Central memory CD8-positive, alpha-beta T cell (primary cell): ENCODE measurements at places on chromosomes 2 and 18.

DNA sequence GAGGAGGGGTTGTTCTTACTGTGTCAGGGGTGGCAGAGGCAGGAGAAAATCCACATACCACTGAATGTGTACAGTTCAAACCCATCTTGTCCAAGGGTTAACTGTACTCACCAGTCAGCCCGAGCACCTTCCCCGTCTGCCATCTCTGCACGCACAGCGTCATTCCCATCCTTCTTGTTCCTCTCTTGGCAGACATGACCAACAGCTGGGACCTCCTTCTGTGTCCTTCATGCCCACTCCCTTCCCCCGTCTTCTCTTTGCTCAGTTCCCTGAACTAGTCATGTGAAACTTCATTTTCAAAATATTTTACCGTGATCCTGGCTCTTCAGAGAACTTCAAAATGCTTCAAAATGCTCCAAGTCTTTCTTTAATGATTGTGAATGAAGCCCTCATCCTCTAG, 92.0 kb downstream of the FARSB start:
- H3K36me3 ChIP-seq = peaks cover 3% of the 10 kb centered on the region
- DNase-seq = no peak
- H3K4me3 ChIP-seq = no peak overlapping the region
- no peak overlapping the region for H3K27ac ChIP-seq

GRCh38 chr2:162890690-162891311, 52.2 kb upstream of the KCNH7 start:
- no peak for DNase-seq
- H3K36me3 ChIP-seq = no peaks in the 10 kb centered on the region

GRCh38 chr2:113894156-113894743, 4.4 kb downstream of the ACTR3 start:
- H3K27ac ChIP-seq = no peak overlapping the region
- H3K36me3 ChIP-seq = peaks cover 52% of the 10 kb centered on the region
- peaks cover 73% of the 10 kb centered on the region for H3K4me1 ChIP-seq
- no peak for DNase-seq
- peak overlapping the region; percentile 87 for H3K4me3 ChIP-seq
- no peaks in the 10 kb centered on the region for H3K27me3 ChIP-seq

GRCh38 chr18:49751427-49752094, 61.8 kb downstream of the ACAA2 start:
- peaks cover 29% of the 10 kb centered on the region for H3K4me1 ChIP-seq
- DNase-seq = no peak
- H3K27ac ChIP-seq = no peak overlapping the region
- H3K4me3 ChIP-seq = peak overlapping the region; percentile 53

DNA sequence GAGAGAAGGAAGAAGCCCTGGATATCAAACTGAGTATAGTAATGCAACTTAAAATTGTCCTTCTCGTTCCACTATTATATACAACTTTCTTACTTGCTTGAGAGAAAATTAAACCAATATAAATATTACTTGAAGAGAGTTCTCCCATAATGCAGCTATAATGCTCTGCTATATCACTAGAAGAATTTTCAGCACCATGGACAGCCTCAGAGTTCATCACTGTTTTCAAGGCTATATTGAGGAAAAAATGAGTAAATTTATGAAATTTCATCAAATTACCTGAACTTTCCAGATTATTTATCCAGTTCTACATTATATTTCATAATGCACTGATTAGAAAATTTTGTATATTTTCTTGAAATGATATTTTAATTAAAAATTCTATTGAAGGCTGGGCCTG, 1053.5 kb upstream of the FAM98A start:
- H3K27me3 ChIP-seq = no peaks in the 10 kb centered on the region
- no peaks in the 10 kb centered on the region for H3K36me3 ChIP-seq
- H3K4me3 ChIP-seq = no peak overlapping the region
- no peak for DNase-seq
- no peak overlapping the region for H3K27ac ChIP-seq

GRCh38 chr18:22987547-22988189, 54.5 kb downstream of the RBBP8 start:
- no peaks in the 10 kb centered on the region for H3K27me3 ChIP-seq
- H3K4me3 ChIP-seq = no peak overlapping the region
- H3K4me1 ChIP-seq = no peaks in the 10 kb centered on the region
- peaks cover 2% of the 10 kb centered on the region for H3K36me3 ChIP-seq

DNA sequence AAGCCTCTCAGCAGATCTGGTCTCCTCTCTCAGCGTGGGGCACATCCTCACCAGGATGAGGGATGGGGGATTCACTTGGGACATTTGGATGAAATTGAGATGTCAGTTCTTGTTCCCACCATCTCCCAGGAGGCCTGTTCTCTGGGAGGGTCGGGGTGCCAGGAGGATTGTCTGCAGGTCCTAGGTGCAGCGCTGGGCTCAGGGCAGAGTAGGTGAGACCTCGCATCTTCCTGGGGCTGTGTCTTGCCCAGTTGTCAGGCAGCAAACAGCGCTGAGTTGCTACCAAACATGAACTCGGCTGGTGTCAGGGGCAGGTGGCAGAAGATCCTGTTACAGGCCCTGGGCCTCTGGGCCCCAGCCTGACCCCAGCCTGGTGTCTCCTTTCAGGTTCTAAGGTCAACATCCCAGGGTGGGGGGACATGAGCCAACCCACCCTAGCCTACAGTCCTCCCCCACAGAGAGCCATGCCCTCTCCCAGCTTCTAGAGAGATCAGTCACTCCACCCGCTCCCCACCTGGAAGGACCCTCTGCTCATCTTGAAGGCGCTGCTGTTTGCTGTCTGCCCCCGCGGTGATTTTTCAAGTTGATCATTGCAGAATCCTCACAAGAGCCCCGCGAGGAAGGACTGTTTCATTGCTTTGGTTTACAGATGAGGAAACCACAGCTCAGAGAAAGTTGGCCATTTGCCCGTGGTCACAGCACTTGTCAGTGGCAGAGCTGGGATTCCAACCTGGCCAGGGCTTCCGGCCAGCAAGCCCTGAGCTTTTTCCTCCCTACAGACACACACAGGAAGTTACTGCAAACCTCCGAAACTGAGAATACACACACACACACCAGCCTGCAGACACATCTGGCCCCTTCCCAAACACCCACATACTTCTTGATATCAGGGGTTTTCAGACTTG, 83.9 kb downstream of the STPG4 start:
- H3K27ac ChIP-seq = peak overlapping the region; percentile 90
- peak overlapping the region; percentile 74 for H3K4me3 ChIP-seq
- no peak for DNase-seq
- H3K27me3 ChIP-seq = no peaks in the 10 kb centered on the region

DNA sequence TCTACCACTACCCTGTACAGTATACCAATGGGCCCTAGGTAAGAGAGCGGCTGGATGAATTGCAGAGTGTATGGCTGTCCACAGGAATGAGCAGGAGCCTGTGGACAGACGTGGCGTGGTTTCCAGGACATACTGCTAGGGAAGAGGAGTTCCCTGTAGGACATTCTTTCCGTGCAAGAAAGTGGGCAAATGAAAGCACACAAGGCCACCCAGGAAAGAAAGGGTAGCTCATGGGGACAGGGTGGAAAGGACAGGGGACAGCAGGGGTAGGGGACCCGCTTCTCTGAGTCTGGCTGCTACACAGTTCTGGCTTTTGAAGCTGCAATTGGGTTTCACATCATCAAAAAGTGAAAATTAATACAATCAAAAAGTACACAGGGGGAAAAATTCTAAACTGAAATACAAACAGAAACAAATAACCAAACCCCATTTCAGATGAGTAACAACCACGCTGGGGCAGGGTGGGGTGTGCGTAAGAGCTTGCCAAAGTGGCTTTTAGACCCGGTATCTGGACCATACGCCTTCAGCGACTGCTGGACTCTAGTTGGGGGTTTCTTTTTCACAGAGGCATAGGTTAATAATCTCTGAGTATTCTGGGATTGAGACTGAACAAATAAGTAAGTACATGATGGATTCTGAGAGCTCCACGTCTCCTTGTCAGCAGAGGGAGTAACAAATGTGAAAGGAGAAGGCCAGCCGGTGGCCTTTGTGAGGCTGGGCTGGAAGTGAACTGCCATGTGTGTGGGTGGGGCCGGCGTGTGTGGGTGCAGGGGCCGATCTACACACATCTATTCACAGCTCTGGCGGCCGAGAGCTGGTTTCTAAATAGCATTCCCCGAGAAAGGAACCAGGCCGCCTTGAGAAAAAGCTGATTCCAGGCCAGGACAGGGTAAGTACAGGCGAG, 84.0 kb downstream of the HDAC4 start:
- no peak for DNase-seq
- H3K36me3 ChIP-seq = peaks cover 1% of the 10 kb centered on the region
- H3K4me1 ChIP-seq = peaks cover 42% of the 10 kb centered on the region
- no peaks in the 10 kb centered on the region for H3K27me3 ChIP-seq
- H3K27ac ChIP-seq = peak overlapping the region; percentile 89
- H3K4me3 ChIP-seq = no peak overlapping the region

- H3K27ac ChIP-seq = no peak overlapping the region
- peaks cover 22% of the 10 kb centered on the region for H3K27me3 ChIP-seq
- H3K36me3 ChIP-seq = no peaks in the 10 kb centered on the region
Measured at GRCh38 chr18:3329872-3330271, 67.9 kb downstream of the MYL12B start.

- no peak for DNase-seq
- no peak overlapping the region for H3K27ac ChIP-seq
- H3K4me3 ChIP-seq = no peak overlapping the region
- no peaks in the 10 kb centered on the region for H3K36me3 ChIP-seq
- peaks cover 31% of the 10 kb centered on the region for H3K27me3 ChIP-seq
- H3K4me1 ChIP-seq = no peaks in the 10 kb centered on the region
Measured at GRCh38 chr2:178008636-178009289, 63.8 kb downstream of the PDE11A start.

- no peak for DNase-seq
- peak overlapping the region; percentile 42 for H3K27ac ChIP-seq
- no peak overlapping the region for H3K4me3 ChIP-seq
Measured at GRCh38 chr2:237291138-237291792, 122.7 kb downstream of the COL6A3 start.

GRCh38 chr2:236051806-236052205, 116.4 kb downstream of the GBX2 start:
- no peak overlapping the region for H3K4me3 ChIP-seq
- DNase-seq = no peak
- peaks cover 4% of the 10 kb centered on the region for H3K36me3 ChIP-seq
- no peak overlapping the region for H3K27ac ChIP-seq
- H3K27me3 ChIP-seq = no peaks in the 10 kb centered on the region
- peaks cover 11% of the 10 kb centered on the region for H3K4me1 ChIP-seq

- H3K27me3 ChIP-seq = no peaks in the 10 kb centered on the region
- no peak for DNase-seq
Measured at GRCh38 chr2:239597216-239597615, 196.4 kb upstream of the HDAC4 start.

GRCh38 chr2:176161825-176162626, 4.9 kb downstream of the HOXD3 start:
- DNase-seq = no peak
- peaks cover 100% of the 10 kb centered on the region for H3K27me3 ChIP-seq
- H3K36me3 ChIP-seq = peaks cover 24% of the 10 kb centered on the region

GRCh38 chr2:224956706-224957105, 85.6 kb downstream of the DOCK10 start:
- peaks cover 8% of the 10 kb centered on the region for H3K36me3 ChIP-seq
- DNase-seq = no peak

DNA sequence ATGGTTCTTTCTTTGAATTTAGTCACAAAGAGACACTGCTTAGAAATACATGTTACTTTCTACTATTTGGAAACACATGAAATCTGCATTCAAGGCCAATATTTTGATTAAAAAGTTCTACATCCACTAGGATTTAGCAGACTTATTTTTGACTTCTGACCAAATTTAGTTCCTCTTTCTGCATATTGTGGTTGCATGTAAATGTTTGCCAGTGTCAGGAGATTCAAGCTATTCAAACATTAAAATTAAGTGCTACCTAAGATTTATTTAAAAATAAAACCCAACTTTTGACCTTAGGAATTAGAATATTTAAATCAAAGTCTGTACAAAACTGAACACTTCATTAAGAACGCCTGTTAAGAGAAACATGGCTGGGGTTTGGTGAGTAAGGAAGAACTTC, 891.1 kb downstream of the CPS1 start:
- no peak for DNase-seq
- no peak overlapping the region for H3K4me3 ChIP-seq
- no peaks in the 10 kb centered on the region for H3K36me3 ChIP-seq
- H3K27ac ChIP-seq = no peak overlapping the region

DNA sequence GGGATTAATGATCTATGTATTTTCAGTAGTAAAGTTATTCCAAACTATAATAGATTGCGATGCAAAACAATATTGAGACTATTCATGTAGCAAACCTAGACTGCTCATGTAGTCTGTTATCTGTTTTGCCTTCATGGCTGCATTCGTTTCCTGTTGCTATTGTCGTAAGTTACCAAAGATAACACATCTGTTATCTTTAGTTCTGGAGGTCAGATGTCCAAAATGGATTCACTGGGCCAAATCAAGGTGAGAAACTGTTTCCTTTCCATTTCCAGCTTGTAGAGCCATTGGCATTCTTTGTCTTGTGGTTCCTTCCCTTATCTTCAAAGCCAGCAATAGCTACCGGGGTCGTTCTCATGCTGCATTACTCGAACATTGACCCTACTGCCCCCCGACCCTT, 20.9 kb downstream of the ITGAV start:
- DNase-seq = no peak
- H3K27ac ChIP-seq = no peak overlapping the region
- no peaks in the 10 kb centered on the region for H3K27me3 ChIP-seq
- H3K4me3 ChIP-seq = no peak overlapping the region

- no peak overlapping the region for H3K4me3 ChIP-seq
- H3K4me1 ChIP-seq = no peaks in the 10 kb centered on the region
- no peaks in the 10 kb centered on the region for H3K36me3 ChIP-seq
- no peak overlapping the region for H3K27ac ChIP-seq
- DNase-seq = no peak
Measured at GRCh38 chr18:43596105-43596712, 318.9 kb upstream of the SYT4 start.

- no peaks in the 10 kb centered on the region for H3K36me3 ChIP-seq
- no peak overlapping the region for H3K4me3 ChIP-seq
- no peak overlapping the region for H3K27ac ChIP-seq
- H3K27me3 ChIP-seq = peaks cover 27% of the 10 kb centered on the region
Measured at GRCh38 chr2:181991171-181991885, 5.7 kb downstream of the PPP1R1C start.

- DNase-seq = no peak
- H3K27me3 ChIP-seq = no peaks in the 10 kb centered on the region
- H3K27ac ChIP-seq = no peak overlapping the region
- no peak overlapping the region for H3K4me3 ChIP-seq
Measured at GRCh38 chr2:187989925-187990623, 301.6 kb upstream of the GULP1 start.

GRCh38 chr18:21141668-21142422, 30.2 kb upstream of the ROCK1 start:
- no peak for DNase-seq
- peaks cover 14% of the 10 kb centered on the region for H3K27me3 ChIP-seq
- no peaks in the 10 kb centered on the region for H3K36me3 ChIP-seq
- H3K4me3 ChIP-seq = no peak overlapping the region
- H3K27ac ChIP-seq = no peak overlapping the region

GRCh38 chr2:82837588-82838304, 1621.3 kb downstream of the SUCLG1 start:
- no peak overlapping the region for H3K4me3 ChIP-seq
- H3K27me3 ChIP-seq = no peaks in the 10 kb centered on the region
- H3K27ac ChIP-seq = no peak overlapping the region
